ENCODE measurements at places on chromosomes 1 and 21. TPM values are rescaled to one million over a fixed set of nuclear protein-coding genes. Genes with fewer than 3 reads are reported as not detected.

The OR10T2 gene
- total RNA-seq = not detected

GRCh38 chr1:37537378-37537777 is 16.7 kb downstream of the SNIP1 start:
- no peak overlapping the region for H3K27ac ChIP-seq
- H3K4me1 ChIP-seq = peaks cover 11% of the 10 kb centered on the region
- no peaks in the 10 kb centered on the region for H3K36me3 ChIP-seq
- no peak for DNase-seq
- no peak overlapping the region for H3K4me3 ChIP-seq

DNA sequence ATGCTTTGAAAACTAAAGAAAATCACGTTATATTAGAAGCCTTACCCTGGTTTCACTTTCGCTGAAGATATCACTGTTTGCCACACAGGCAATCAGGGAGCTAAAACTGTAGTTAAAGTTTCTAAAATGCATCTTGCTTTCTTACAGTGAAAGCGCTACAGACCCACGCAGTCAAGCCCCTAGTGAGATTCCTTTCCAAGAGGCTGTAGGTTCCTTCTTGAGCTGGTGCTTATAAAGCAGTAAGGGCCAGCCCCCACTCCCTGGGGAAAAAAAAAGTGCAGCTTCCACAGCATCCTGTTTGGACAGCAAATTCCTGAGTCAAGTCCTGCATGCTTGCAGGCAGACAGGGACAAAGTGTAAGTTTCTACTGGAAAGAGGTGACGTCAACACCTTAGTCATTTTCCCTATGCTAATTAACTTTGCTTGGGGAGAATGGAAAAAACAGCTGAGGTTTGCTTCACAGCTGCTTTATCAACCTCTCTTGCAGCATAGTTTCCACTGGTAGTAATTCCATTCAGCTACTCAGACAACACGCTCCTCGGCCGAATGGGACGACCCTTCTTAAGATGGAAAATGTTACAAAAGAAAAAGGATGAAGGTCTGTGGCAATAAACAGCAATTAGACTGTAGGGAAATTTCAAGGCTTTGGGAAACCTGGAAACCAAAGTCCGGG is 14.7 kb upstream of the KCNE1 start:
- DNase-seq = peak; percentile 77
- H3K27me3 ChIP-seq = no peaks in the 10 kb centered on the region
- H3K4me1 ChIP-seq = peaks cover 54% of the 10 kb centered on the region
- peak overlapping the region; percentile 27 for H3K4me3 ChIP-seq
- peak overlapping the region; percentile 84 for H3K27ac ChIP-seq
- H3K36me3 ChIP-seq = no peaks in the 10 kb centered on the region

DNA sequence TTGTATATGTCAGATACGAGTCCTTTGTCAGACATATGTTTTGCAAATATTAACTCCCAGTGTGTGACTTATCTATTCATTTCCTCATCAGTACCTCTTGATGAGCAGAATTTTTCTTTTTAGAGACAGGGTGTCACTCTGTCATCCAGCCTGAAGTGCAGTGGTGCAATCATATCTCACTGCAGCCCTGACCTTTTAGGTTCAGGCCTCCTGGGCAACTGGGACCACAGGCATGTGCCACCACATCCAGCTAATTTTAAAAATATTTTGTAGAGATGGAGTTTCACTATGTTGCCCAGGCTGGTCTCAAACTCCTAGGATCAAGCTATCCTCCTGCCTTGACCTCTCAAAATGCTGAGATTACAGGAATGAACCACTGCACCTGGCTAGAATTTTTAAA is 93.0 kb downstream of the HLCS start:
- H3K4me3 ChIP-seq = no peak overlapping the region
- no peak for DNase-seq
- no peaks in the 10 kb centered on the region for H3K36me3 ChIP-seq
- H3K27ac ChIP-seq = no peak overlapping the region
- H3K27me3 ChIP-seq = no peaks in the 10 kb centered on the region

The KLHDC8A gene
- 0.51 TPM for total RNA-seq

DNA sequence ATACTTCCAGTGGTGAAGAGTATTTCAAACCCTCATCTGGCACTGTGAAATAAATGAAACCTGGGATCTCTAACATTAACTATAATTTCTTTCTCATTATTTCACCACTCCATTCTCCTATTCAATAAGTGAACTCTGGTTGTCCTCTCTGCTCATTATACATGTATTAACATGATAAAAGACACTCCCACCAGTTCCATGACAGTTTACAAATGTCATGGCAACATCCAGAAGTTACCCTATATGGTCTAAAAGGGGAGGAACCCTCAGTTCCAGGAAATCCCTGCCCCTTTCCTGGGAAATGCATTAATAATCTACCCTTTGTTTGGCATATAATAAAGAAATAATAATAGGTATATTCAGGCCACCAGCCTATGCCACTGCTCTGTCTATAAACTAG is 62.7 kb upstream of the BRINP3 start:
- H3K4me3 ChIP-seq = no peak overlapping the region
- no peaks in the 10 kb centered on the region for H3K4me1 ChIP-seq
- DNase-seq = no peak
- H3K36me3 ChIP-seq = no peaks in the 10 kb centered on the region

DNA sequence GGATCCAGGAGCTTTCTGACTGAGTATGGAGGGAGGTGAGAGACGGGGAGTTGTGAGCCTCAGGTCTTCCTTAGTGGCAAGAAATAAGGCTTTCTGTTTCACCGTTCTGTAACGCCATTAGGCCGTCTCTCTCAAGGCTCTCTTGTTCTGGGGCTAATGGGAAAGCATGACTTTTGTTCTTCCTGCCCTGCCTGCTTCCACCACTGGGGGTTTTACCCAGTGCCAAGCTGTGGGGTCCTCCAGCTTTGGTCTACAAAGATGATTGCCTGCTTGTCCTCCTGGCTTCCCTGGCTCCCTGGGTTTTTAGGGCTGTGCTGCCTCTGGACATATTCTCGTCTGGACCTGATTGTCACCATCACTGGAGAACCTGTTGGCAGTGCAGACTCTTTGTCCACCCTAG is 74.8 kb upstream of the TINAGL1 start:
- H3K36me3 ChIP-seq = no peaks in the 10 kb centered on the region
- no peaks in the 10 kb centered on the region for H3K27me3 ChIP-seq
- no peak overlapping the region for H3K4me3 ChIP-seq
- no peak overlapping the region for H3K27ac ChIP-seq
- DNase-seq = no peak

- H3K4me3 ChIP-seq = no peak overlapping the region
- H3K27ac ChIP-seq = no peak overlapping the region
- H3K36me3 ChIP-seq = no peaks in the 10 kb centered on the region
- H3K27me3 ChIP-seq = no peaks in the 10 kb centered on the region
- H3K4me1 ChIP-seq = no peaks in the 10 kb centered on the region
- DNase-seq = no peak
Observed at GRCh38 chr1:29355375-29355774, 119.1 kb downstream of the PTPRU start.

DNA sequence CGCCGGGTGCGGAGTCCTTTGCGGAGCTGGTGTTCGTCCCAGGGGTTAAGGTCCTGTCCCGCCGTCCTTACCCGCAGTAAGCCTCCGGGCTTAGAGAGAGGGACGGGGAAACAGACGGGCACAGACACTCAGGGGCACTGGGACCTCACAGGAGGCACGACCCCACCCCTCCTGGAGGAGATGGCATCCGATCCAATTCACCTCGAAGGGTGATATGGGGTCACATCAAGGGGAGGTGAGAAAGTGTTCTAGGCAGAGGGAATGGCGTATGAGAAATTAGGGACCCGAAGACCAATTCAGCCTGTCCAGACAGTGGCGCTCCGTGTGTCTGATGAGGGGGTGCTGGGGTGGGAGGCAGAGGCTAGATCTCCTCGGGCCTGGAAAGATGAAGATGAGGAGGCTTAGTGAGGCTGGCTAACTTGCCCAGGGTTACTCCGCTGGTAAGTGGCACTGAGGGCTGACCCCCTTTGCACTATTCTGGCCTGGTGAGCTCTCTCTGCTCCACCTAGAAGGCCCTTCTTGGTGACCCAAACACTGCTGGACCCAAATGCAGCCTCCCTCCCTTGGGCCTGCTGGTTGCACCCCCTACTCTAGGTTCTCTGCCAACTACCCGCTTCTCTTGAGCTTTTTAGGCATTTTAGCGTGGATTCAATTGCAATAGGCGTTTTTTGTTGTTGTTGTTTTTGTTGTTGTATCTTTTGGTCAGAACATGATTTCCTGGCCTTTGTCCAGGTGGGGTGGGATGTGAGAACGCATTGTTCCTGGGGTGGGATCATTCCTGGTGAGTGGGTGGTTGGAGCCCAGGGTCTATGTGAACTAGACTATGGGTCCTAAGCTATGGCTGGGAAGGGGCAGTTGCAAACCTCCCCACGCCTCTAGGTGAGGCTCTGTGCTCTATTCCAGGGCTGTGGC is 12.3 kb downstream of the BTBD19 start:
- DNase-seq = no peak
- no peaks in the 10 kb centered on the region for H3K27me3 ChIP-seq
- H3K4me1 ChIP-seq = no peaks in the 10 kb centered on the region

The PTP4A2 gene
- total RNA-seq = 58.1 TPM

GRCh38 chr1:8167936-8168335 is 141.8 kb upstream of the ERRFI1 start:
- no peaks in the 10 kb centered on the region for H3K36me3 ChIP-seq
- H3K4me3 ChIP-seq = no peak overlapping the region
- no peak overlapping the region for H3K27ac ChIP-seq
- DNase-seq = no peak

DNA sequence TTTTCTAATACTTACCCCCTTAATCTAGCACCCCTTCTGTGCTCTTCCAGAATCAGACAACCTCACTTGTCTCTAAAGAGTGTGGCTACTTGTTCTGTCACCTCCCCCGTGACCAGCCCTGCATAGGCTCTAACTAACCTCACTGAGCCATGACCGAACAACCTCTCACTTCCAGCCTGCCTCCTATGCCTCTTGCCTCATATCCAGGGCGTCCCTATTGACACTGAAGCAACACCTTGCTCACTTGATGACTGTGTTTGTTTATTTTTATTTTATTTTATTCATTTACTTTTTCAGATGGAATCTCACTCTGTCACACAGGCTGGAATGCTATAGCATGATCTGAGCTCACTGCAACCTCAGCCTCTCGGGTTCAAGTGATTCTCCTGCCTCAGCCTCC is 235.1 kb upstream of the B3GALT2 start:
- no peaks in the 10 kb centered on the region for H3K36me3 ChIP-seq
- no peak overlapping the region for H3K27ac ChIP-seq

Data from pancreas (tissue), 10 donors.